Fibroblast of the conjunctiva (primary cell): ENCODE measurements at places on chromosomes 3 and 15.

DNA sequence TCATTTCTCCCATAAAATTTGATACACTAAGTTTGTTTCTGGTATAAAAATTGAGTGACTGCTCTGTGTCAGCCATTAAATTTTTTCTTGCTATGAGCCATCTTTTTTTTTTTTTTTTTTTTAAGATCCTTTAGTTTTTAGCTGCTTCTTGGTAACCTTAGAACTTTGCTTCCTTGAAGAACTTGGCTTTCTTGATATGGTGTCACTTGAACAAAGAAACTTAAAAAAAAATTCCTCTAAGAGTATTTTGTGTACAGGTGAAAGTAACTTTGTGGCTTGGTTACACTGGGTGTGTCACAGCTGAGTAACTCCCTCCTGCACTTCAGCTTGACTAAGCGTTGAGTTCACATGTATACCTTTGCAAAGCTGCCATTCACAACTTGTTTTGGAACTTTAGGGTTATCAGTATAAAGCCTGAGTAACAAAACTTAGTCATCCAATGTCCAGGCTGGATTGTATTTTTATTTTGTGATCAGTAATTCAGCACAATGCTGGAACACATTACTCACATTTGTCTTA, 6.5 kb downstream of the CHD2 start:
- no peak for DNase-seq

GRCh38 chr3:29478611-29479010, 197.7 kb downstream of the RBMS3 start:
- no peak for DNase-seq

GRCh38 chr3:138009476-138010272, at the start of gene CLDN18:
Gene CLDN18, plus strand, starts transcription at chr3:138010165. Its CDS starts 61 bp downstream, at chr3:138010226.
- DNase-seq: no peak

- DNase-seq: no peak
These were observed 16.0 kb downstream of the FBLN2 start for GRCh38 chr3:13564751-13565560.

DNA sequence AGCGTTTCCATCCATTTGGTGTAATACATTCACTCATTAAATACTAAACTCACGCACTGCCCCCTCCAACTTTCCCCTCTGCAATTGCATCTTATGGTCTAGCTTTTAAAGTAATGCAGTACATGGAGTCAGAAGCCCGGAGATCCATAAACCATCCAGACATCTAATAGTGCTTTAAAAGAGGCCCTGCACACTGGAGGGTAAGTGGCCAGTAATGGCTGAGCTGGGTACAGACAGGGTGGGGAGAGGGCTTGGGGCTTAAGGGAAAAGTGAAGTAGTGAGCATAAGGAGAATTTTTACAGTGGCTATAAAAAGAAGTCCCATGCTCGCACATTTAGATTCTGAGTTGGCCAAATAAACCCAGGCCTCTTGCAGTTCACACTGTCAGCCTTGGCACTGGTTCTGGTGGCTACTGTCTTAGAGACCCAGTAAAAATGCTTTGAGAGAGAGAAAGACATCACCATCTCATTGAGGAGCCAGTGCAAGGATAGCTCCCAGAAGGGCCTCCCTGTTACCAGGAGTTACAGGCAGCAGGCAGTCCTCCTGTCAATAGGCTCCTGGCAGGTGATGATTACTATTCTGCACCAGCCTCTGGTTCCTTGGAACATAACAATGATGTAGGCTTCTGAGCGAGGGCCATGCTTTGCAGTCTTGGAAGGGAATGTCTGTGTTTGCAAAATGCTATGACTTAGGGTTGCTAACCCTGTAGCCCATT, 112.6 kb upstream of the NEO1 start:
- DNase-seq: no peak
